ENCODE measurements at places on chromosomes 12 and 14. TPM values are rescaled to one million over a fixed set of nuclear protein-coding genes. Genes with fewer than 3 reads are reported as not detected.

DNA sequence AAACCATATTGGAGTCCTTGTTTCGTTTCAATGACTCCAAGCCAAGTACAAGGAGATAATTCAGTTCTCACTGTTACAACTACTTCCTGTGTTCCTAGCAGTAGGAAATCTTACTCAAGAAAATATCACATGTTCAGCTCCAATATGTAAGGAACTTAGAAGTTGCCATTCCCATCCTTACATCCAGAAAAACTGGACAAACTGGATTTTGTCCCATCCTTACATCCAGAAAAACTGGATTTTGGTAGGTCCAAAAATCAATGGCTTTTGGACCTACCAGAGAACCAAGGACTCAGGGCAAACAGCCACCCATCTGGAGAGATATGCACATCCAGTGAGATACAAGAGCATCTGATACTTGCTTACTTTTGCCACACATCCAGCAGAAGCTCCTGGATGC is 23.8 kb downstream of the CMAS start:
- peaks cover 22% of the 10 kb centered on the region for H3K36me3 ChIP-seq
- H3K27me3 ChIP-seq = peaks cover 6% of the 10 kb centered on the region
- no peak for DNase-seq
- H3K27ac ChIP-seq = no peak overlapping the region

SCNN1A gene
- 0.43 TPM for total RNA-seq

BIN2 gene
- total RNA-seq = 161 TPM

- DNase-seq = no peak
- peaks cover 28% of the 10 kb centered on the region for H3K27me3 ChIP-seq
- no peak overlapping the region for H3K27ac ChIP-seq
- no peaks in the 10 kb centered on the region for H3K36me3 ChIP-seq
Observed at GRCh38 chr14:88195676-88196075, 127.4 kb downstream of the KCNK10 start.

- DNase-seq = no peak
- no peak overlapping the region for H3K27ac ChIP-seq
- no peaks in the 10 kb centered on the region for H3K36me3 ChIP-seq
- H3K27me3 ChIP-seq = peaks cover 9% of the 10 kb centered on the region
- no peaks in the 10 kb centered on the region for H3K4me1 ChIP-seq
- H3K4me3 ChIP-seq = no peak overlapping the region
Observed at GRCh38 chr12:106123551-106124081, 15.1 kb downstream of the NUAK1 start.

AKAP5 gene
- 1.7 TPM for total RNA-seq

MYF5 gene
- total RNA-seq = not detected

- no peak overlapping the region for H3K4me3 ChIP-seq
- H3K4me1 ChIP-seq = no peaks in the 10 kb centered on the region
- H3K36me3 ChIP-seq = no peaks in the 10 kb centered on the region
- peaks cover 5% of the 10 kb centered on the region for H3K27me3 ChIP-seq
- DNase-seq = no peak
Observed at GRCh38 chr12:124667506-124668326, 100.3 kb upstream of the NCOR2 start.

DNA sequence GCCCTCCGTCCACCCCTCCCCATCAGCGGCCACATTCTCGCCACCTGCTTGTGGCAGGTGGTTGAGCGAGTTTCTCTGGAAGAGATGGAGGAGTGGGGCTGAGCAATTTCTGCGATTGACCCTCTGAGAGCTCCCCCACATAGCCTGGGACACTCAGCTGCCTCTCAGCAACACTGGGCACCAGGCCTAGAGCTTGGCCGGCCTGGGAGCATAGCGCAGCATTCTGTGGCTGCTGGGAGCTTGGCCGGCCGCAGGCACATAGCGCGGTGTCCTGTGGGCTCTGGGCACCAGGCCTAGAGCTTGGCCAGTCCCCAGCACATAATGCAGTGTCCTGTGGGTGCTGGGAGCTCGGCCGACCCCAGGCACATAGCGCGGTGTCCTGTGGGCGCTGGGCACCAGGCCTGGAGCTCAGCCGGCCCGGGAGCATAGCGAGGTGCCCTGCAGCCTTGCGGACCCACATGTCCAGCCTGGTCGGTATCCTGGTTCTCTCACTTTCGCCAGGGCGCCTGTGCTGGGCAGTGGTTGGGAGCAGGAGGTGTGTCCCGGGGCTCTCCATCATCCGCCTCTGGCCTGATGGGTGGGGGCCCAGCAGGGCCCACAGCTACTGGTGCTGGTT is 43.8 kb downstream of the LRCOL1 start:
- no peaks in the 10 kb centered on the region for H3K27me3 ChIP-seq
- DNase-seq = no peak
- no peaks in the 10 kb centered on the region for H3K4me1 ChIP-seq
- no peak overlapping the region for H3K4me3 ChIP-seq
- no peaks in the 10 kb centered on the region for H3K36me3 ChIP-seq

DNA sequence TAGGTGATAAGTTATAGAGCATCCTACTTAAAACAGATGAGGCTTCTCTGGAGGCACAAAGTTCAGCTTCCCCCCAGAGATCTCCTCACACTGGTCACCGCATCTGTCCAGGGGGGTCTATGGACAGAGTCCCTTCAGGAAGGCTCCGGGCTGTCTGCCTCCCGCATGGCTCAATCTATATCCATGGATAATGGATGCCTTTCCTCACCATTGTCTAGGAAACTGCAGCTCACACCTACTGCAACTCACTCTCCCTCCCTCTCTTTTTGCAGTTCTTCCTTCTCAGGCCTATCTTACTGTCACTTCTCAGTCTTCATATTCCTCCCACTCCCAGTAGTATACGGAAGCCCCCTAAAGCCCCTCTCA is 100.6 kb upstream of the BCL2L14 start:
- no peak for DNase-seq
- peaks cover 7% of the 10 kb centered on the region for H3K27me3 ChIP-seq
- H3K4me3 ChIP-seq = no peak overlapping the region
- H3K36me3 ChIP-seq = peaks cover 5% of the 10 kb centered on the region
- peak overlapping the region; percentile 11 for H3K27ac ChIP-seq

NPAS3 gene
- total RNA-seq = not detected

COL2A1 gene
- total RNA-seq = not detected

GRCh38 chr14:97491697-97492096 is 694.5 kb downstream of the VRK1 start:
- H3K36me3 ChIP-seq = peaks cover 3% of the 10 kb centered on the region
- no peak overlapping the region for H3K4me3 ChIP-seq
- no peak overlapping the region for H3K27ac ChIP-seq
- H3K27me3 ChIP-seq = peaks cover 2% of the 10 kb centered on the region
- no peak for DNase-seq

- no peaks in the 10 kb centered on the region for H3K27me3 ChIP-seq
- peak; percentile 38 for DNase-seq
- peak overlapping the region; percentile 97 for H3K27ac ChIP-seq
- peaks cover 50% of the 10 kb centered on the region for H3K4me1 ChIP-seq
Observed at GRCh38 chr14:24246765-24247212, 4.4 kb upstream of the TINF2 start.

DNA sequence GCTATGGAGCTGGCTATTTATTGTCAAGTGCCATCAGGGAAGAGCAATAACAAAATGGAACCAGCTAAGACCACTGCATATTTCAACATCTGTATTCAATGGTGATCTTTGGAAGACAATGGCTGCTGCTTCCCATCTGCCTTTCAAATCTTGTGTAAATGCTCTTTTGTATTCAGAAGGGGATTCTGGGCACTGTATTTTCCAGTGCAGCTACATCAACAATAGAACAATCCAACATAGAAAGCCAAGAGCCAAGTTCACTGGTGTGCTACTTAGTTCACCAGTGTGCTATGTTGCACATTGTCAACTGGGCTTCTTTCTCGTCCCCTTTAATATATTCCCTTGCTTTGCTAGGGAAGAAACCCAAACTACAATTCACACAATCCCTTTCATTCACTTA is 128.8 kb upstream of the OR4E1 start:
- H3K4me3 ChIP-seq = no peak overlapping the region
- no peaks in the 10 kb centered on the region for H3K4me1 ChIP-seq
- no peak for DNase-seq
- H3K27me3 ChIP-seq = peaks cover 6% of the 10 kb centered on the region

PLEKHD1 gene
- total RNA-seq = 0.08 TPM

TAS2R9 gene
- not detected for total RNA-seq

HCAR1 gene
- 0.08 TPM for total RNA-seq

DNA sequence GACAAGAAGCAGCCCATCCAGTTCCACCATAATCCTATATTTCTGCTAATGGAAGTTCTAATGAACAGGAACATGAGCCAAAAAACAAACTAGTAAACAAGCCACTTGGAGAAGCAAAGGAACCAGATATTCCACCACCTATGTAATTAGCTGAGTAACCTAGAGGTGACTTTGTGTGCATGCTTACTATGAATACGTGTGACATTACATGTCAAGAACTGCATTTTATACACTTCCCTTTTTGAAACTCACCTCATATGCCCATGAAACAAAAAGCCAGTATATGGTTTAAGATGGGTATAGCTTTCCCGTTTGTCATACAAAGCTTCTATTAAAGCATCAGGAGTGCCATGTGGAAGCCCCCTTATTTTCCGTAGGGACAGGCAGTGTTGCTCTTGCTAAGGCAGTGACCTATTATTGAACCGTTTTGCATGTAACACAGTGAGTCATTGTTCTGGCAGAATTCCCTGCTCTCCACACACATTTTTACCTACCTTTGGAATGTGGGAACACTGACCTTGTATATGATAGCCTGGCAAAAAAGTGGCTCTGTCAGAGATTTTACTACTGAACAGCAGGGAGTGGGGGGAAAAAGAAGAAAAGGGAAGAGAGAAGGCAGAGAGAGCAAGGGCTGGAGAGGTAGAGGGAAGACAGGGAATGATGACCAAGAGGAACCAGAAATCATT is 34.8 kb upstream of the FRMD6 start:
- DNase-seq = no peak
- H3K4me3 ChIP-seq = no peak overlapping the region
- no peak overlapping the region for H3K27ac ChIP-seq

KRT3 gene
- not detected for total RNA-seq

CMA1 gene
- 0.33 TPM for total RNA-seq

GPR135 gene
- 2.4 TPM for total RNA-seq

All from activated naive CD8-positive, alpha-beta T cell treated with anti-CD3 and anti-CD28 coated beads, Interleukin-2, amount 10 ng/mL, durations not matched to agents 7 days and 5 days (primary cell).